Nucleus accumbens (tissue), 56 donors: ENCODE measurements at places on chromosomes 4 and X.

- no peak for DNase-seq
These were observed 787 bp upstream of the TMSB15A start for GRCh38 chrX:102517326-102517725.

- no peak for DNase-seq
These were observed 61.8 kb downstream of the TRMT44 start for GRCh38 chr4:8502371-8502770.

GRCh38 chr4:89420507-89420906, 112.9 kb upstream of the GPRIN3 start:
- DNase-seq: no peak

DNA sequence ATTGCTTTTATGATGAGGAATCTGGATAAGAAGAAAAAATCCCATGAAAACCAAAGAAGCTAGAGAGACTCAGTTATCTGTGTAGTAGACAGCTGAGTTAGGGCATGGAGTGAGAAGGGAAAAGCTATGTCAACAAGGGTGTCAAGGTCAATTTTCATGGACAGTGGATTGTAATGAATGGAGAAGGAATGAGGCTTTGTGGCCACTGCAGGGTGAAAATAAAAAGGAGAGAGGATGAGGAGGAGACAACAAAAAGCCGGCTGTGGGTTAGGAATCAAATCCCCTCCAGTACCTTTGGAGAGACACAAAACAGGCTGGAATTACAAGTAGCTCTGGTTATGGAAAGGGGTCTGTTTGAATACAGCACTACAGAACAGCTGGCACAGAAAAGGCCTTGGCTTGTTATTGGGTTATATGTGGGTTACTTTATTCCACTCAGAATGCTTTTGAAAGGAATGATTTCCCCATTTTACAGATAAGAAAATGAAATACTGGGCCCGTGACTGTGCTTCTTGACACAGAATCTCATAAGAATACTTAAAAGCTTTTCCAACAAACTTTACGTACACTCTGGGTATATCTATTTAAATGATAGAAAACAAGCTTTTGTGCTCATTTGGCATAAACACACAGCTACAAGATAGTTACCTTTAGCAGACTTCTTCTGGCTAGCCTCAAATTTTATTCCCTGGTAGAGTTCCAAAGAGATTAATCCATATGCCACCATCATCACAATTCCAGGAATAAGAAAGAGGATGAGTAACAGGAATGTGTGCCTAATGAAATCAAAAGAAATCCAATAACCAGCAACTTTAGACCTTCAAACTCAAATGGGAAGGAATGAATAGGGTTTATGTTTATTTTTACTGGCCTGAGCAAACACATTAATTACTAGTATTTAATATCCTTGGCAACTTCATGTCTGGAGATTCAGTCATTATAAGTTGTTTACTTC, 7.5 kb downstream of the CCKAR start:
- no peak for DNase-seq

- no peak for DNase-seq
These were observed 27.6 kb downstream of the C4orf50 start for GRCh38 chr4:5990446-5991160.

- no peak for DNase-seq
These were observed 13.2 kb downstream of the DGKQ start for GRCh38 chr4:960140-960635.

GRCh38 chr4:147366164-147366563, 114.7 kb upstream of the EDNRA start:
- DNase-seq: no peak

GRCh38 chr4:147789596-147789995, 57.7 kb downstream of the ARHGAP10 start:
- DNase-seq: no peak

DNA sequence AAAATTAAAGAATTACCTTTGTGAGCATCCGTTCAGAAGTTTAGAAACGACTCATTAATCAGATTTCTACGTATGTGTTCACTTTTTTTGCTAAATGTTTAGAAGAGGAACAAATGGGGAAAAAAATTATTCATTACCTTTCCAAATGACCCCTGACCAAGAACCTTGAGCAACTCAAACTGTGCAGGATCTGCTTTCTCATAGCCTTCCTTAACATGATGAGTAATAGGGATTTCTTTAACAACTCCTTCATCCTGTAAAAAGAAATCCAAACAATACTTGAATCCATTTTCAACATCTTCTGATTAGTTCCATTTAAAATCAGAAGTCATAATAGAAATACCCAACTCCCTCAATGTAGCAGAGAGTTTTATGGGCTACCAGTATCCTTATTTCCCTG, 32.1 kb downstream of the RPS6KA6 start:
- no peak for DNase-seq
